ENCODE measurements at places on chromosomes 3 and 15.

DNA sequence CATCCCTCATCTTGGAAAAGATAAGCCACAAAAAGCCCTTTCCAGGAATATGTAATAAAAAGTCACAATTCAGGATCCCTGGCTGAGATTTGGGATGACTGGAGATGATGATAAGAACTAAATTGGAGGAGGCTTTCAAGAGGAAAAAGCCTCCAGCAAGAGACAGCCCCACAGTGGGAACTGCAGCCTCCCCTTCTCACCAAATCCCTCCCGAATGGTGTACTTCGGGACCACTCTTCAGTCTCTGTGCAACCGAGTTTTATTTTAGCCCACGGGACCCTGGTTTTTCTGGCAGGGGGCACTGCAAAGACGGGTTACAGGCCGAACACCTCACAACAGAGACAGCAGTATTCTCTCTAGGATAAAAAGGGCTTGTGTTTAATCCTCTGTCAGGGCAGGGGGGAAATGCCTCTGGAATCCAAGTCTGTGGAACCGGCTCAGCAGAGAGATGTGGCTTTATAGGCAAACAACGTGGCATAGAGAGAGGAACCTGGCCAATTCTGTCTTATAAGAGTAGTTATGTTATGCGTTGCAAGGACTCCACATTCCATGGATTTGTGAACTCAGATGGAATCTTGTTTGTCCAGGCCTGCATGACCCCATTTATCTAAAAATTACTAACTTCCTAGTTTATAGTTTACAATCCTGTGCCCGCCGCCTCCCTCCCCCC lies 1.2 kb upstream of the LMCD1 start:
- no peak for DNase-seq

- DNase-seq, result no peak
Measured at GRCh38 chr3:8509961-8510360, 8.3 kb downstream of the LMCD1 start.

GRCh38 chr3:10268116-10268515 lies 19.9 kb downstream of the TATDN2 start:
- no peak for DNase-seq

DNA sequence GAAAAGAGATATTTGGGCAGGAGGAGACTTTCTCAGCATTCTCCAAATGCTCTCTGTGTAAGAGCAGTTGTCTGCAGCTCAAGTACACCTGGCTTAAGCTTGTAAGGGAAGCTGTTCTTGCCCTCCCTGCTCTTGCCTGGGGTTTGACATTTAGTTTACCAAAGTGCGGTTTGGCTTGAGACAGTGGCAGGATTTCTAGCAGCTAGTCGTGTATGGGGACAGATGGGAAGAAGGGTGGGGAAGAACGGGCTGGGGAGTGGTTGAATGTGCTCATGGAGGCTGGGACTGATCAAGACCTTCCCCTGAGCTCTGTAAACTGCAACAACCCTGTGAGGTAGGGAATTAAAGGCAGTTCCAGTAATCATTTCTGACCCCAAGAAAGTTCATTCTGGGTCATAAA lies 39.8 kb downstream of the SQOR start:
- DNase-seq, result no peak

GRCh38 chr3:105773291-105773690 lies 95.5 kb downstream of the CBLB start:
- DNase-seq, result no peak

DNA sequence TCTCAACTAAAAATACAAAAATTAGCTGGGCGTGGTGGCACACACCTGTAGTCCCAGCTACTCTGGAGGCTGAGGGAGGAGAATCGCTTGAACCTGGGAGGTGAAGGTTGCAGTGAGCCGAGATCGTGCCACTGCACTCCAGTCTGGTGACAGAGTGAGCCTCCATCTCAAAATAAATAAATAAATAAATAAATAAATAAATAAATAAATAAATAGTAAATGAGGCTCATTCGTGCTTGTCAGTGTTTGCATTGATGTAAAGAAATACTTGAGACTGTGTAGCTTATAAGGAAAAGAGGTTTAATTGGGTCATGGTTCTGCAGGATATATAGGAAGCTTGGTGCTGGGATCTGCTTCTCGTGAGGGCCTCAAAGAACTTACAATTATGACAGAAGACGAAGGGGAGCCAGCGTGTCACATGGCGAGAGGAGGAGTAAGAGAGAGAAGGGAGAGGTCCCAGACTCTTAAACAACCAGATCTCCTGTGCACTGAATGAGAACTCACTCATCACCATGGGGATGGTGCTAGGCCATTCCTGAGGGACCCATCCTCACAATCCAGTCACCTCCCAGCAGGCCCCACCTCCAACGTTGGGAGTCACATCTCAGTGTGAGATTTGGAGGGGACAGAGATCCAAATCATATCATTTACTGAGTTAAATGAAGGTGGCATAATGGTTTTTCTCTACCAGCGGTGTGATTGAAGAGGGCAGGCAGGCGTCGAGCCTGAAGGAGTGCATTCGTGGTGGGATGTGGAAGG lies 104.5 kb downstream of the FNDC3B start:
- no peak for DNase-seq

DNA sequence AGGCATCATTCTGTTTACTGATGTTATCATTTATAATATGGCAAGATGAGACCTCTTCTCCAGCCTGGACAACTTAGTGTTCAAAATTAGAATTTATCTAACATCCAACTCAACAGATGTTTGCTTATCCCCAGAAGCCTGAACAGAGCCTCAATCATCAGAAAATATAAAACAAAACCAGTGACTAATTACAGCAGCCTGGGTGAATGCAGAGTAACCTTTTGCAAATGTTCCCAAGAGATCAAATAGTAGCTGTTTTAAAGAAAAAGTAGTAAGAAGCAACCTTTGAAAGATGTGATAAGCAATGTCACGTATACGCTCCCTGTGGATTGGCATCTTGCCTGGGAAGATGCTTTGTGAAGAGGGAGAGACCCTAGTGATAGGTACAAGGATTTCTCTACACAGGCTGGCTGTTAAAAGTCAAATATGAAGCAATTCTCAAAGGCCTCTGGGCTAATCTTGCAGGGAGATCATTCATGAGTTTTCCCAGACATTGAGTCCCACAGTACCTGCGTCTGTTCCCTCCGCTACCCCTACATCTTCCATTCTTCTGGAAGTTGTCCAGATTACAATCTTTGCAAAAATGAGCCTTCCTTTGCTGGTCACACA lies 39.3 kb upstream of the PRICKLE2 start:
- no peak for DNase-seq

DNA sequence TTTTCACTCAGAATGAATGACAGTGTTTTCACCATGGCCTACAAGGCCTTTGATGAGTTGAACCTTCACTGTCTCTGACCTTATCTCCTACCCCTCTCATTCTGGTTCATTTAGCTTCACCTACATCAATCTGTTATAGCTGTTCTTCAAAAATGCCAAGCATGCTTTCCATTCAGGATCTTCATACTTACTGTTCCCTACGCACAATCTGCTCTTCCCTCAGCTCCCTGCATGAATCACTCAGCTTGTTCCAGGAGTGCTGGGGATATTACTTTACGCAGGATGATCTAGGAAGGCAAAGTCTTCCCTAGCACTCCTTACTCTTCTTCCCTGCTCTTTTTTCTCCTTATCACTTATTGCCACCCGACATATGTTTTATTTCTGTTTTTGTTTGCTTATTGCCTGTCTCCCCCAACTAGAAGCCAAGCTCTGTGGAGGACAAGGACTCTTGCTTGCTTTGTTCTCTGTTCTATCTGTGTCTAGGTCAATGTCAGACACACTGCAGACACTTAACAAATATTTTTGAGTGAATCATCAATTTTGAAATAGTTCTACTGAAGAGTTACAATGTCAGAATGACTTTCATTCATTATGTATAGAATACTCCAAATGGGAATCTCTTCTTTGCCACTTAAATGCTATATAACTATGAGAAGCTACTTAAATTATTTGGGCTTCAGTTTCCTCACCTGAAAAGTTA lies 238.3 kb upstream of the FEZF2 start:
- no peak for DNase-seq

- DNase-seq, result no peak
Measured at GRCh38 chr3:133761605-133762484, 15.7 kb downstream of the TF start.

DNA sequence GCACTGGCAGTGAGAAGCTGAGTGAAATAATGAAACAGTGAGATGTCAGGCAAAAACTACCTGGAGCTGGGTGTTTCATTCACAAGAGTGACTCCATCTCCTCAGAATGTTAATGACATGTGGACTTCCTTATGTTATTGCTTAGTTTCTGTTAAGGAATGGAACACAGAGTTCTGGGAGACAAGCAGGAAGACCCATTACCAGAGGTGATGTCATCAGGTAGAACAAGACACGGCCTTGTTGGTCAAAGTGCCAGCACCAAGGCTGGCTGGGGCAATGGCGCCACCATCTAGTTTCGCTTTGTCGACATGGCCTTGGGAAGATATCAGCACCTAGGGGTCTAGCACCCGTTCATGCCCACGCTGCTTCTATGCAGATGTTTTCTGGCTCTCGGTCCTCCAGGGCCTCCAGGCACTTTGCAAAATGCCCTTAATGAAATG lies 252.2 kb downstream of the FAM43A start:
- no peak for DNase-seq

DNA sequence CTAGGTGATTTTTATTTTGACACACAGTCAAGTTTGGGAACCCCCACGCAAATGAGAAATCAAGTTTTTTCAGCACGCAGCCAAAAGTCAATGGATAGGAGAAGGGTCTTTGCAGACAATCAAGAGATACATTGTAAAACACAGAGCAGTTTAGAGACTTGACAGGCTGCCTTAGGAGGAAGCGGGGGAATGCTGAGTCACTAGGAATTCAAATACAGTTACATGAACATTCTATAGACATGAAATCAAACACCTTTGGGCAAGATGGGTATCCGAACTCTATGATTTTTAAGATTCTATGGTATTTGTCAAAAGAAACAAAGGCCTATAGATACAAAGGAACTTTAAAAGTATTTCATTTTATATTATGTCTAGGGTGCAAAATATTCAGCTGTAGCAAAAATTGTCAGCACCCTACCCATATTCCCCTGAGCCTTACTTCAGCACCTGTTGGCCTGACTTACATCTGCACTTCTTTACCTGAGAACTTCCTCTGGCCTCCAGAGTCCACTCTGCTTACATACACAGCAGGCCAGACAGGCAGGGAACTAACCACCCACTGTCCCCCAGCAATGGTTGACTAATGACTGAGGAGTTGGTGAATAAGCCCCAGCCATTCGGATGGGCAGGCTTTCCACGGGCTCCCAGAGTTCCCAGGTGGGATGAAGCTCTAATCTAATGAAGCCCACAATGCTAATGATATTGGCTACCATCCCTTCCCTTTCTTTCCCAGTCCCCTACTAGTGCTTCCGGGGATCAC lies 289.3 kb upstream of the RORA start:
- no peak for DNase-seq

DNA sequence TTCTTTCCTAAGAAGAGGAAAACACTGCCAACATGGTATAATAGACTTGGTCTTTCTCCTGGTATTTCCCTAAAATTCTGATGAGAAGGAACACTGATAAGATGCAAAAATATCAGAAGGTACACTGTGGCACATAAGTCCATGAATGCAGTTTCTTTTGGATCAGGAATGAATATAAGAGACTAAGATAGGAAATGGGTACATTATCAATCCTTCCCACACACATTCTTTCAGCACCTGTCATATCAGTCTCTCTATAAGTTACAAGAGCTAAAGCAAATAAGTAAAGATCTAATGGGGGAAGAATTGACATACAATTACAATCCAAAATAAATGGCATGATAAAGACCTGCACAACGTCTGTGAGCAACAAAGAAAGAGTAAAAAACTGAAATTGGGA lies 1101.0 kb downstream of the ROBO2 start:
- DNase-seq, result no peak

- DNase-seq, result no peak
Measured at GRCh38 chr3:112508261-112508660, 9.0 kb upstream of the BTLA start.

GRCh38 chr15:80736560-80736959 lies 41.5 kb downstream of the ABHD17C start:
- no peak for DNase-seq

GRCh38 chr3:12460127-12460526 lies 24.2 kb upstream of the TSEN2 start:
- no peak for DNase-seq

DNA sequence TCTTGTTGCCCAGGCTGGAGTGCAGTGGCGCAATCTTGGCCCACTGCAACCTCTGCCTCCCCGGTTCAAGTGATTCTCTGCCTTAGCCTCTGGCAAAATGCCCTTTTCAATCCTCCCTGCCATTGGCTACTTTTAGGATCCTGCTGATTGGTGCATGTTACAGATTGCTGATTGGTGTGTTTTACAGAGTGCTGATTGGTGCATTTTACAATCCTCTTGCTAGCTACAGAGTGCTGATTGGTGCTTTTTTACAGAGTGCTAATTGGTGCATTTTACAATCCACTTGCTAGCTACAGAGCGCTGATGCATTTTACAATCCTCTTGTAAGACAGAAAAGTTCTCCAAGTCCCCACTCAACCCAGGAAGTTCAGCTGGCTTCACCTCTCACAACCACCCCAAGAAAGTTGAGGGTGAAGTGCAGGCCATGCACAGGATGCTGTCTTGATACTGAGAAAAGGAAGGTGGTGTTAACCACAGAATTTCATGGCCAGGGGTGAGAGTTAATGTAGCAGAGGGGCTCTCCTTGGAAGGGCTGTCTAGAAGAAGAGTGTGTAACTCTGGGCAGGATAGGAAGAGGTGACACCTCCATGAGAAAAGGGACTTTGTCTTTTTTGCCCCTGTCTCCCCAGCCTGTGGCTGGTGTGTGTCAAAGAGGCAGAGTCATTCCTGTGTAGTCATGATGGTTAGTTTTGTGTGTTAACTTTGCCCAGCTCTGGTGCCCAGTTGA lies 145.9 kb downstream of the APBA2 start:
- no peak for DNase-seq

DNA sequence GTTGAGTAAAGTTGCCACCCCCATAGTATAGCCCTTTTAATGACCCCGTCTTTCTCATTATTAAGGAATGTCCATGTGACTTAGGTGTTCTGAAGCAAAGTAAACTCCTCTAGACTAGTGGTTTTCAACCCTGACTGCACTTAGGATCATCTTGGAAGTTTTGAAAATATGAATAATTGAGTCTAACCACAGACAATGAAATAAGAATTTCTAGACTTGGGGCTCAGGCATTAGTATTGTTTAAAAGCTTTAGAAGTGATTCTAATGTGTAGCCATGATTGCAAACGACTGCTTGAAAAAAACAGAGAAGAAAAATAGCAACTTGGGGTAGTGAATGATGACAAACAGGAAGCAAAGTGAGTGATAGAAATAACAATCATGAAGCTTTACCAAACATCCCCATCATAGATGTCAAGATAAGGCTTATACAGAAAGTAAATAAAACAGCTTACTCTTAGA lies 35.0 kb downstream of the ALCAM start:
- no peak for DNase-seq

- no peak for DNase-seq
Measured at GRCh38 chr3:105747696-105748095, 121.1 kb downstream of the CBLB start.

DNA sequence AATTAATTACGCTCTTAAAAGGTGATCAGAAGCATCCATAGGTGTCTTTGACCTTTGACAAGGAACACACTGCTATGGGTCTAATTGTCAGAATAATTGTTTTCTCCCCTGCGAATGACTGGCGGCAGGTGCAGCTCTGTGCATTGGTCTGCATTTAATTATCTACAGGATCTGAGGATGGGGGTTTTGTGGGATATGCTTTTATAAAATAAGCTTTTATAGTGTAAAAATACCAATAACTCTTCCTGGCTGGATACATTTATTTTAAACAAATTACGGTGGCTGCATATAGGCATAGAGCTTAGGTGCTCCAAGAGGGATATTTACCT lies 201.6 kb upstream of the RGMA start:
- no peak for DNase-seq

- peak; percentile 28 for DNase-seq
Measured at GRCh38 chr3:52925405-52926313, 28.3 kb upstream of the STIMATE start.
